Activated CD8-positive, alpha-beta memory T cell treated with anti-CD3 and anti-CD28 coated beads for 1 hour (primary cell): ENCODE measurements at places on chromosomes 16 and 17.

DNA sequence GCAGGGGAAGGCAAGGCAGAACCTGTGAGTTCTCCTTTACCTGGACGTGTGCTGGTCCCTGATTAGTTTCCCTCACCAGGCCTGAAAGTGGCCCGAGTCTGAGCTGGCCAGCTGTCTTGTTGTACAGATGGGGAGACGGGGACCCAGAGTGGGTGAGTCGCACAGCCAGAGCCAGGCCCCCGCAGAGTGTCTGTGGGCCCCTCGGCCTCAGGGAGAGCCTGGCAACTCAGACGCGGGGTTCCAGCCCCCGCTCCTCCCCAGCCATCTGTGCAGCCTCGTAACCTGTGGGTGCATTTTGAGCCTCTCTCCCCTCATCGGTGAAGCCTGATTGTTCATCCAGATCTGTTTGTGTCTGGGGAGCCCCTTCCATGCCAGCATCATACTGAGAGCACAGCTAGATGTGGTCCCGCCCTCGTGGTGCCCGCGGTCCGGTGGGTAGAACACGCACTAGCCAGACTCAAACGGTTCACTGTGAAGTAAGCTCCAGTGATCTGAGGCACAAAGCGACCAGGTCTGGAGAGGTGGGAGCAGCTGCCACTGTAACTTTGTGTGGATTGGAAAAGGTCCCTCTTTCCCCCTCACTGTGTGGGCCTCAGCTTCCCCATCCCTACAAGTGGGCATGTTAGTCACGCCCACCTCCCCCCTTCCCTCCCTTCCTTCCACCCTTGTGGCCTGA, 6.0 kb upstream of the NDRG4 start:
- DNase-seq = no peak

GRCh38 chr17:51908841-51909537, 249.5 kb downstream of the CA10 start:
- no peak for DNase-seq

DNA sequence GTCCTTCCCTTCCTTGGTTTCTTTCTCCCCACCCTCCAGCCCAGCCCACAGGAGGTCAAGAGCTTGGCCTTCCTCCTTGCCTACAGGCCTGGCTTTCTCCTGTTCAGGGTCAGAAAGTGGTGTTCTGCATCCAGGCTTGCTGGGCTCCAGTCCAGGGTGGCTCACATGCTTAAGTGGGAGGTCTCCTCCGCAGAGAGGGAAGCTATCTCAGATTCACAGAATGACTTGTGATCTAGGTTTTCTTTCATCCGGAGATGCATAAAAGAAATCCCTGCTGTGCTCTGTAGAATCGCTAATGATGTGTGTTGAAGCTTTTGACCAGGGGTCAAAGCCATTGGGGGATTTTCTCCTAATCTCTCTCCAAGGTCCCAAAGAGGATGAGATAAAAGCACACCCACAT, 382.3 kb upstream of the EEF2KMT start:
- DNase-seq = no peak

GRCh38 chr16:70467608-70468007, 13.2 kb downstream of the FCSK start:
- DNase-seq = no peak

DNA sequence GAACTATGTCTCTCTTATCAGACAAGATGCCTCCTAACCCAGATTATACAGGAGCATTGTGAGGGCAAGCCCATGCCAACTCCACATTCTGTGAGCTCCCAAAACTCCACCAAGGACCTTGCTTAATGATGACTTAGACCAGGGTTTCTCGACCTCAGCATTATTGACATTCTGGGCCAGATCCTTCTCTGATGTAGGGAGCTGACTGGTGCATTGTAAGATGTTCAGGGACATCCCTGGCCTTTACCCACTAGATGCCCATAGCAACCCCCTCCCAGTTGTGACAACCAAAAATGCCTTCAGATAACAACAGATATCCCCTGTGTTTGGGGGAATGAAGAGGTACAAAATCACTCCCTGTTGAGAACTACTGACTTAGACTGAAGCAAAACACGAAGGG, 43.6 kb downstream of the HOXB1 start:
- no peak for DNase-seq

GRCh38 chr17:42050393-42051012, at the start of gene C17orf113:
C17orf113 (minus strand) TSS chr17:42050601; CDS start chr17:42043376, 7,225 bp downstream.
- DNase-seq = no peak

- no peak for DNase-seq
Observed at GRCh38 chr17:17363638-17364337, 60.6 kb downstream of the NT5M start.

DNA sequence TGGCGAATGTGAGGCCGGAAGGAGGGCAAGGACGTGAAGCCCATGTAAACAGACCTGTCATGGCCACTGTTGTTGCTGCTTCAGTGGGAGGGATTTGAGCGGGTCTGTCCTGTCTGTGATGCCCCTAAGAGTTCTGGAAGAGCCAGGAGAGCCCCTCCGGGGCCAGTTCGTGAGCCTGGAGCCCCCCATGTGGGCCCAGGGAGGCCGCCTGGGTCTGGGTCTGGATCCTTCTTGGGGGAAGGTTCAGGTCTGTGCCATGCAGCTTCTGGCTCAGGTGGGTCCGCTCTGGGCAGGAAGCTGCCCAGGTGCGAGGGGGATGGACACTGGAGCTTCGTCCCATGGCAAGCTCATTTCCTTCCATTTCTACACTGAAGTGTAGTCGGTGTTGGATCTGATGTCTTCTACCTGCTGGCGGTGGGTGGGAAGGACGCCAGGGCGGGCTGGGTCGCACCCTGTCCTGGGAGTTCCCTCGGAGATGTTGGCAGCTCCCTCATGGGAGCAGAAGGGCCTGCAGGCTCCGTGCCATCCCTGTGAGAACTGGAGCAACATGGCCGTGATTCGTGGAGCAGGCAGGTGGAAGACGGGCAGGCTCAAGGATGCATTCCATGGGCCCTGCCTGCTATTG, 11.2 kb upstream of the WFIKKN1 start:
- DNase-seq = no peak

DNA sequence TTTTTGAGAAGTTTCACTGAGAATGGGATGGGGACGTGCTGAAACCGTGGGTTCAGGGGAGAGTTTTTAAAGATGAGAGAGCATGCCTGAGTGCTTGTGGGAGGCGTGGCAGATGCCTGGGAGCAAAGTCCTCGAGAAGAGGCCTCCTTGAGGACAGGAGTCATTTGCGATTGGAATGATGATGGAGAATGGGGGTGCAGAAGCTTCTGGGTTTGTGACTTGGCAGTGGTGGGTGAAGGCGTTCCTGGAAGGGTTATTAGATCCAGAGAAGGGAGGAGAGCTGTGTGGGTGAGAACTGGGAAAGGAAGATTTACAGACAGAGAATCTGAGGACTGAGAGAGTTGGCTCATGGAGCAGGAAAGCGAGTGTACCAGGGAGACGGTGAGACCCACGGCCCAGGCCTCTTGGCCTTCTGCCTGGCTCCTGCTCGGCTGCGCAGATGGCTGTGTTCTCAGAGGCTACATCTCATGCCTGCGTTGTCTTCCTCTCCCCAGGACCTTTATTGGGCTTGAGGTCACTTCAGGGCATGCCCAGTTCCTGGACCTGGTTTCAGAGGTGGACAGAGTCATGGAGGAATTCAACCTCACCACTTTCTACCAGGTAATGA, 8.6 kb upstream of the MMP15 start:
- DNase-seq = no peak

DNA sequence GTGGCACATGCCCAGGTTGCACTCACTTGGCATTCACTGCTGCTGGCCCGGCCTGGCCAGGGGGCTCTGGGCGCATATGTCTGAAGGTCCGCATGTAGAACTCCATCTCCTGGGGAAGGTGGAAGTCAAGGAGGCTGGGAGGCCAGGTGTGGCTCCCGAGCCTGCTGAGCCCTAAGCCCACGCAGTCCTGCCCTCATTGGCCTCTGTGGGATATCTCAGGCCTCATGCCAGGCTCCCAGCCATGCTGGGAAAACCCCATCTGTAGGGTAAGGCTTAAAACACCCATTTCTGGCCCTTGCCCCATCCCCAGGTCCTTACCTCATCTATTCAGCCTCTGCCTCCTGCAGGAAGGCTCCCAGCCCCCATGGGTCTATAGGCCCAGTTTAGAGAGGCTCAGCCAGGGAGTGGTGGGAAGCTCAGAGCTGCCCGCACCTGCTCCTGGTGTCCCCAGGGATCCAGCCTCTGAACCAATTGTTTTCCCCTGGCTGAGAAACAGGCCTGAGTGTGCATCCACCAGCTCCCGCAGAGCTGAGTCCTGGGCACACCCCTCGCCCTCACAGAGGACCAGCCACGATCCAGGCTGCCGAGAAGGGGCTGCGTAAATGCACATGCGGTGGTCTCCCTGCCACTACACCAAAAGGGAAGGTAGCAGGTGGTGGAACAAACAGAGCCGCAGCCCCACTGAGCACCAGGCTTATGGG, 2.3 kb upstream of the TPPP3 start:
- DNase-seq = no peak
